ENCODE measurements at places on chromosomes 5 and 9.

GRCh38 chr5:151251001-151251551 lies 1.9 kb upstream of the GM2A start:
- DNase-seq: no peak

GRCh38 chr9:129497005-129497812 lies 123.7 kb downstream of the C9orf50 start:
- DNase-seq: no peak

- no peak for DNase-seq
Measured at GRCh38 chr9:15915711-15916110, 362.9 kb downstream of the CCDC171 start.

- DNase-seq: no peak
Measured at GRCh38 chr5:113612060-113612496, 98.6 kb downstream of the YTHDC2 start.

DNA sequence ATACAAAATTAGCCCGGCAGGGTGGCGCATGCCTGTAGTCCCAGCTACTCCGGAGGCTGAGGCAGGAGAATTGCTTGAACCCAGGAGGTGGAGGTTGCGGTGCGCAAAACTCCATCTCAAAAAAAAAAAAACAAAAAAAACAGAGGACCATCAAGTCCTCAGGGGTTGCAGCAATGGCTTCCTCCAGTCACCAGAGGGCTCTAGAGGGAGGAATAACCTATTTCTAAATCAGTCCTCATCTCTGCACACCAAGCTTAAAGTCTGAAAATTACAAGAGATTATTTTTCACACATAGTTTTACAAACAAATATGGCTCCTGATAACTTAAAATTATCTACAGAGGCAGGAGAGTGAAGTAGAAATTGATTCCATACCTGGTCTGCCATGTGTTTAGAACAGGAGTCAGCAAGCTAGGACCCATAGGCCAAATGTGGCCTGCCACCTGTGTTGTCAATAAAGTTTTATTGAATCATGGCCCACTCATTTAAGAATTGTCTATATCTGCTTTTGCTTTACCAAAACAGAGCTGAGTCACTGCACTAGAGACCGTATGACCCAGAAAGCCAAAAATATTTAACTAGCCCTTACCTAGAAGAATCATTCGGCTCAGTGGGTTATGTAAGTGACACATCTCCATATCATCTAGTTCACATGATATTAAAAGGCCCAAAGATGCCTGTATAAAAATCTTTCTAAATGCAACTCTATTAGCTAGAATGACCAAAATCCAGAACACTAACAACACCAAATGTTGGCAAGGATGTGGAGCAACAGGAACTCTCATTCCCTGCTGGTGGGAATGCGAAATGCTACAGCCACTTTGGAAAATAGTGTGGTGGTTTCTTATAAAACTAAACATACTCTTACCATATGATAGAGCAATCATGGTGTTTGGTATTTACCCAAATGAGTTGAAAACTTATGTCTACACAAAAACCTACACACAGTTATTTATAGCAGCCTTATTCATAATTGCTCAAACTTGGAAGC lies 207.7 kb downstream of the FRMD3 start:
- DNase-seq: no peak

GRCh38 chr9:129835860-129836223 lies 584 bp downstream of the USP20 start:
- DNase-seq: no peak

DNA sequence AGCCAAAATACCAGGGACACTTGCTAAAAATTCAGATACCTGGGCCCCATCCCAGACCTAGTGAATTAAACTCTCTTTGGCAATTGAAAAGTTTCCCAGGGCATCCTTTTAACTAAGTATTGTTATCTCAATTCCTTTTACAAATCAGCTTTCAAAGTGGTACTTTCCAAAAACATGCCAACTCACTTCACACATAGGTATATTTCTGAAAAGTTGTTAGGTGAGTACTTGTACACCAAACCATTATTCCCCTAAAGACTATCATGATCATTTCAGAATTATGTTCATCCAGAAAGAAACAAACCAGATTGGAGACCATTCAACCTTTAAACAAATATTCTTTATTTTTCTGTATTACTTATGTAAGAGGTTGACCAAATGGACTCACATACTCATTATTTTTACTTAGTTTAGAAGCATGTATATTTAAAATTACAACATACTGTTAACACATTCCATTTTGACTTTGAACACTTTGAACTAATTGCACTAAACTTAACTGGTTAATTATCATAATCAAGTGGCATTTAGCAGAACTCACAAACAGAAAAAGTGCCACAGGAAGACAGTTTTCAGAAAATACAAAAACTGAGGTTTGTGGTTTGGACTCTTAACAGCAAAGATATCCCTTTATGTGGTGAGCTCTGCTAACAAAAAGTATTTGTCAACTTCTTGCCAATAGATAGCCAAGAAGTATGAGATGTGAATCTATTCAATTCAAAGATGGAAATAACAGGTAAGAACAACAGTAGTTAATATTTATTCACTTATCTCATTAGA lies 40.7 kb downstream of the KIAA0825 start:
- no peak for DNase-seq
